Esophagus muscularis mucosa (tissue), 4 donors: ENCODE measurements at places on chromosomes 7 and 10. TPM values are rescaled to one million over a fixed set of nuclear protein-coding genes. Genes with fewer than 3 reads are reported as not detected.
A peak's percentile ranks its signal among the peaks of the same experiment; 100 is the strongest.

The CABCOCO1 gene
- total RNA-seq, result 1.5 TPM

GRCh38 chr7:45185864-45186250 lies 28.3 kb downstream of the RAMP3 start:
- no peak for DNase-seq

DNA sequence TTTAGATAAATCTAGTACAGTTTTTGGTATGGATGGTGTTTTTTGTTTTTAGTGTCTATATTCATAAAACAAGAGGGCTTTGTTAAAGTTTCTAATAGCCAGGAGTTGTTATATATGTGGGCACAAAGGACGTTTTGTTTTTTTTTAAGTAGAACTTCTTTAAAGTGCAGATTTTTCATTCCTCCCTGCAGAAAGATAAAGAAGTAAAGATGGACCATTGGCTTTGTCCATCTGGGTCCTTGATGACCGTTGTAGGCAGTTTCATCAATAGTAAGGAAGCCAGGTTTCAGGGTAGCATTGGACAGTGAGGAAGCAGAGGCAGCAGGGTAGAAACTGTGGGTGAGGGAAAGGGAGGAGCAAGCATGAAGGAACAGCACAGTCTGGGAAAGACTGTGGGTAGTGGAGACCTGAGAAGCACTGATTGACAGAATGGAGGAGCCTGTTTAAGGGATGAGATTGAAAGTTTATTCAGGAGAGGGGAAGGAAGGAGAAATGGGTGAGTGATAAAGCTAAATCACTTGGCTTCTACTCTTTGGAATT lies 5.3 kb downstream of the CALU start:
- peak; percentile 55 for DNase-seq

DNA sequence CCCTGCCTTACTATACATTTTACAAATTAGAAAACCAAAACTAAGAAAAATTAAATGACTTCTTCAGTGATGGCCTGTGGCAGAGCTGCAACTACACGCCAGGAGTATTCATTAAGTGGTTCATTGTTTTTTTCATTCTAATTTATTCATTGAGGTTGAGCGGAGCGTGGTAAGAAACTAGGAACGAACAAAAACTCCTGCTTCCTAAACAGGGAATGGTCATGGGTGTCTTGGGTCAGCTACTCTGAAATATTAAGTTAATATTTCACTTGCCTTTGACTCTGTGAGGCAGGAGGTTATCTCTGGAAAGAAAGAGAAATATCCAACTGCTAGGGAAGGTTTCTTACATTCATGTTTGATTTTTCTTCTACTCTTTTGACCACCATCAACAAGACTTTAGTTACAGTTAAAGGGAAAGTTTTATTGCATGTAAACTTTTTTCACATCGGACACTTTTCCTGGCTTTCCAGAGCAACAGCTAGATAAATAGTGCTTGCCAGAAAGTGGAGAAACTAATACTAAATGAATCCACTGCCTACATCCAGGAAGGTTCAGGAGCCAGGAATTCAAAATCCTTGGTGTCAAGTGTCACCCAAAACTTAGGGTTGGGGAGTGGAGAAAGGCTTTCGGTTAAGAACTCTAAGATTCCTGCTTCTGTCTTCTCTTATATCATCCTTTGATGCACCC lies 896 bp upstream of the GNG11 start:
- no peak for DNase-seq

- DNase-seq, result no peak
Measured at GRCh38 chr7:30709549-30709948, 27.3 kb upstream of the CRHR2 start.

DNA sequence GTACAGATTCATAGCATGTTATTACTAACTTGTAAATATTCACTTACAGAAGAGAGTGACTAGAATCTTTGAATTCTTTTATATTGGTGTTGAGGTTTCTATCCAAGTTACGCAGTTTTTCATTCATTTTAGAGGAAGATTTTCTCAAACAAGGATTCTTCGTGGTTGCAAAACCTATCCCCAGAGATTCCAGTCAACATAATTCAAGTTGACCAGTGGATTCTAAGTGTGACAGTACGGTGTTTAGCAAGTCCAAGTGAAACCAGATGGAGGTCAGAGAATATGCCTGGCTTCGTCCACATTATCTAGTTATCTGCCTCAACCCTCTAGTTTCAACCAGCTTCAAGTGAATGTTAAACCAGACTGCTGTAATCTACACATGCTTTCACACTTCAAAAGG lies 131.9 kb downstream of the SDK1 start:
- no peak for DNase-seq

DNA sequence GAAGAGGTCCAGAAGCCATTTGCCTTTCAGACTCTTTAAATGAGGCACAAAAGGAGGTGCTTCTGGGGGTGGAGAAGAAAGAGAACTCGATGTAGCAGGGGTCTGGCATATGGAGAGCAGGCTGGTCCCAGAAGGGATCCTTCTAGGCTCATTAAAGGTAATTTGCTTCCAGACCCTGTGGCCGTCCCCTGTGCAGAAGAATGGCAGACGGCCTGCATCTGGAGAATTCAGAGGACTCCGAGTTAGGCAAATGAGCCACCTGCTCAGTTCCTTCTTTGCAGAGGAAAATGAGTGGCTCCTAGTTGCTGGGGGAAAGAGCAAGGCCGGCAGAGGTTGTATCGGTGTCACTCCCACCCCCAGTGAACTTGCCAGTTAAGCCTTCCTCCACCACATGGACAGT lies 73.8 kb upstream of the FAM180A start:
- no peak for DNase-seq
